Ascending aorta (tissue), 2 donors: ENCODE measurements at places on chromosomes 1 and 21. TPM values are rescaled to one million over a fixed set of nuclear protein-coding genes. Genes with fewer than 3 reads are reported as not detected.
A peak's percentile ranks its signal among the peaks of the same experiment; 100 is the strongest.

GRCh38 chr1:21956720-21957552 is 19.8 kb upstream of the HSPG2 start:
- no peaks in the 10 kb centered on the region for H3K27me3 ChIP-seq
- no peak overlapping the region for H3K4me3 ChIP-seq
- peak overlapping the region; percentile 69 for H3K27ac ChIP-seq
- peak; percentile 83 for DNase-seq

The SIPA1L2 gene
- 18.1 TPM for total RNA-seq

The CFHR2 gene
- total RNA-seq: not detected

DNA sequence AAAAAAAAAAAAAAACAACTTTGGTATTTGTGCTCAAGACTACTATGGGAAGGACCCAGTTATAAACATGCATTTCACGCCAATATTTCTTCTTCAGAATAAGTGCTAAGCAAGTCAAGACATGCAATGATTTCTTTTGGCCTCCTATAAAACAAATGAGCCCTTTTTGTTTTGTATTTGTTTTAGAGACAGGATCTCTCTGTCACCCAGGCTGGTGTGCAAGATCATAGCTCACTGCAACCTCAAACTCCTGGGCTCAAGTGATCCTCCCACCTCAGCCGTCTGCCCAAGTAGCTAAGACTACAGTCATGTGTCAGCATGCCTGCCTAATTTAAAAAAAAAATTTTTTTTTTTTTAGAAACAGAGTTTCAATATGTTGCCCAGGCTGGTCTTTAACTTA is 348.7 kb downstream of the PCP4 start:
- no peaks in the 10 kb centered on the region for H3K4me1 ChIP-seq
- no peak overlapping the region for H3K27ac ChIP-seq
- no peak overlapping the region for H3K4me3 ChIP-seq
- H3K27me3 ChIP-seq: no peaks in the 10 kb centered on the region

The IFT25 gene
- not detected for total RNA-seq

GRCh38 chr1:178543290-178543607 is 30.3 kb downstream of the TEX35 start:
- H3K4me3 ChIP-seq: peak overlapping the region; percentile 92
- H3K27ac ChIP-seq: no peak overlapping the region

The FMO3 gene
- 6.0 TPM for total RNA-seq

DNA sequence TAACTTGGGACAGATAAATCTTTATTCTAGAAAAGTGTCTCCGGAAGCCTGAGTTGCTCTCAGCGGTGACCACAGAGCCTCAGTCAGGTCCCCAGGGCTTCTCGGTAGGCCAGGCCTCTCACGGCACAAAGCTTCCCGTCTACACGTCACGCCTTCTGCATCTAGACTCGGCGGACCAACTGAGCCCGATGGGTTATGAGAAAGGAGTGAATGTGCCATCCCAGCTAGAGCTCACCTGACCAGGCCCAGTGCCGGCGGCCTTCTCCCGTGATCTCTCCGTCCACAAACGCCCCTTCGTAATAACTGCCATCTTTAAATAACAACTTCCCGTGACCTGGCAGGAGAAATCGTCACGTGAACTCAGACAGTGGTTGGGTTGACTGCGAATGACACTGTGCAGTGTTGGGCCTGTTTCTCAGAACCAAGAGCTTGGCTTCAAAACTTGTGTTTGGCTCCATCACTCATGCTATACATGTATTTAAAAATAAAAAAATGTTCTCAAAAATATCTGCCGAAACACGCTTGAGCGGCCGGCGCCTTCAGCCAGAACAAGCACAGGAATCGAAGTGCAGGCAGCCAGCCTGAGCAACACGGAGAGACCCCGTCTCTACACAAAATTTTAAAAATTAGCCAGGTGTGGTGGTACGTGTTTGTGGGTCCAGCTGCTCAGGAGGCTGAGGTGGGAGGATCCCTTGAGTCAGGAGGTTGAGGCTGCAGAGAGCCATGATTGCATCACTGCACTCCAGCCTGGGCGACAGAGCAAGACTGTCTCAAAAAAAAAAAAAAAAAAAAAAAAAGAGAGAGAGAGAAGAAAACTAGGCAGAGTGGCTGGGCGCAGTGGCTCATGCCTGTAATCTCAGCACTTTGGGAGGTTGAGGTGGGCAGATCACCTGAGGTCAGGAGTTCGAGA is 3.1 kb downstream of the MORN1 start:
- no peaks in the 10 kb centered on the region for H3K27me3 ChIP-seq
- H3K4me3 ChIP-seq: no peak overlapping the region
- no peaks in the 10 kb centered on the region for H3K36me3 ChIP-seq
- no peak for DNase-seq
- H3K4me1 ChIP-seq: peaks cover 17% of the 10 kb centered on the region

DNA sequence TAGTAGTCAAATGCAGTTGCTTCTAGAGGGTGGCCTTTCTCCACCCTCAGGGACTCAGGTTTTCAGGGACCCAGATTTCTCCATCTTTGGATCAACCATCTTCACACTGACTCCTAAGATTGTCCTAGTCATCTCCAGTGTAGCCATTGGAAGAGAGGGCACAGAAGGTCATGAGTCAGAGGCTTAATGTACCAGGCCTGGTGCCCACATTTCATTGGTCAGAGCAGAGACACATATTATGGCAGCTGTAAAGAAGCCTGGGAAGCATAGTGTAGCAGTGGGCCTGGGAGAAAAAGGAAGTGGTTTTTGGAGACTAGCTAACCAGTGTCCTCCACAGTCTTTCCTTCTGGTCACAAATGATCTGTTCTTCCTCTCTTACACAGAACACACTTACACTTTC is 122.5 kb downstream of the GIPC2 start:
- H3K27ac ChIP-seq: no peak overlapping the region
- H3K4me1 ChIP-seq: no peaks in the 10 kb centered on the region
- DNase-seq: no peak
- H3K4me3 ChIP-seq: no peak overlapping the region
- no peaks in the 10 kb centered on the region for H3K36me3 ChIP-seq

The C2CD2 gene
- 45.0 TPM for total RNA-seq

- H3K27ac ChIP-seq: no peak overlapping the region
- H3K27me3 ChIP-seq: no peaks in the 10 kb centered on the region
- no peak overlapping the region for H3K4me3 ChIP-seq
- H3K4me1 ChIP-seq: no peaks in the 10 kb centered on the region
Measured at GRCh38 chr21:18157406-18157805, 87.2 kb upstream of the CHODL start.

DNA sequence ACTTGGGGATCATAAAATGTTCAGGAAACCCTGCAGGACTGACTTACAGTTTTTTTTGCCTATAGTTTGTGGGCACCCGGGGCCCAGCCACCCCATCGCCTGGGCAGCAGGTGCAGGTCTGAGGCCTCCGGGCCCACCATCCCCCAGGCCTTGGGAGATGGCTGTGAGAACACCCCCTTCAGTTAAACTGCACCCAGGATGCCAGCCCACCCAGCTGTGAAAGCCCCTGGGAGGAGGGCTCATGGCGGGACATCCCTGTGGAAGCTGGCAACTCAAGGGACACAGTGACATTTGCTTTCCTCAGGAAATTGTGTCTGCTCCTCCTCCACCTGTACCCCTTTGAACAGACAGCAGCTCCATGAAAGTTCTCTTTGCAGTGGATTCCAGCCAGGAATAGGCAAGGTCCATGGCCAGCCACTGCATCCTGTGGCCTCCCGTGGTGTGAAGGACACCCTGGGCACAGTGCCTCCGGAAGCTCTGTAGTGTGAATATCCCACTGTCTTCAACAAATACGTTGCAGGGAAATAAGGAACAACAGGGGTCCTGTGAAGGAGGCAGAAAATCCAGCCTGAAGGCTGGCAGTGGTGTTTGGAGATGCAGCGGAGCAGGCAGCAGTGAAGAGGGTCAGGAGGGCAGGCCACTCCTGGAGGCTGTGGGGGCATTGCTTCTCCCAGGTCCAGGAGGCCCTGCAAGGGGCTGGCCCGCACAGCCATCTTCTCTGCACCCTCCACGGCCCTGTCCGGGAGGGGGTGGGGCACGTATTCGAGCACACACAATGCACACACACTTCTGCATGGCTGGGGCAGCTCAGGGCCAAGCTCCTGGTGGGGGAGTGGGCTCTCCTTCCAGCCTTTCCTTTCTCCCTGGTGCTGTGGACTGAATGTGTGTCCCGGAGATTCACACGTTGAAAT is 2.1 kb upstream of the OBSCN start:
- H3K4me3 ChIP-seq: no peak overlapping the region
- no peaks in the 10 kb centered on the region for H3K27me3 ChIP-seq
- H3K4me1 ChIP-seq: no peaks in the 10 kb centered on the region

The KRTAP20-3 gene
- total RNA-seq: not detected

The USH2A gene
- total RNA-seq: not detected

GRCh38 chr1:20212685-20213331 is 26.5 kb upstream of the PLA2G2C start:
- no peak for DNase-seq
- H3K27me3 ChIP-seq: no peaks in the 10 kb centered on the region
- no peaks in the 10 kb centered on the region for H3K4me1 ChIP-seq
- no peaks in the 10 kb centered on the region for H3K36me3 ChIP-seq
- H3K27ac ChIP-seq: no peak overlapping the region

DNA sequence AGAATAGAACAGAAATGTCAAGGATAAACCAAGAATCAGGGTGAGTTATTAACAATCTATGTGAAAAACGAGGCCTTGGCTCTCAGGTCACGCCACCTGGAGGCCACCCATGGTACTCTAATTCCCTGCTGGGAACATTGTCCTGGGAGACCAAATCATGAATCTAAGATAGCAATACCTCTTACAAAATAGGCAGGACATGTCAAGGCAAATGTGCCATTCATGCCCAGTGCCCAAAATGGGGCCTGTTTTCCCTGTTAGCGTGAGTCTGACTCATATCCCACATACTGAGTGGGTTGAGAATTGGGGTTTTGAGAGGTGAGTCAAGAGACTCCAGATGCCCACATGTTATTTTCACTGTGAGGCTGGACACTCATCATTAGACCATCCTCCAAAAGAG is 380.8 kb downstream of the HHIPL2 start:
- DNase-seq: no peak
- H3K4me1 ChIP-seq: no peaks in the 10 kb centered on the region
- H3K4me3 ChIP-seq: no peak overlapping the region
- no peaks in the 10 kb centered on the region for H3K27me3 ChIP-seq
- H3K36me3 ChIP-seq: no peaks in the 10 kb centered on the region
- H3K27ac ChIP-seq: no peak overlapping the region

The FAM76A gene
- 3.4 TPM for total RNA-seq

DNA sequence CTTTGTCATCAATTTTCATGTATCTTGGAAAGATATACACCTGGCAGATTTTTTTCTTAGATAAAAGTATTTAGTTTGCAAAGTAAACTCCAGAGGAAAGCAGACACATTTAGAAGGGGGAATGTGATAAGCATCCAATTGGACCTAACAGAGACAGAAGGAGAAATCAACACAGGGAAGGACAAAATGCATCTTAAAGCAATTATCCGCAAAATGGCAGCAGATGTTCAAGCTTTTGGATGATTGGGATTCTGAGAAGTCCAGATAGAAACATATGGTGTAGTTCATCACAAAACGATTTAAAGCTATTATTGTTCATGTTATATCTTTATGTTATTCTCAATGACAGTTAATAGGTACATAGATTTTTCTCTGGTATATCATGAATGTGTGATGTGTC is 1153.1 kb upstream of the B3GALT2 start:
- no peak for DNase-seq
- H3K27me3 ChIP-seq: no peaks in the 10 kb centered on the region
- no peaks in the 10 kb centered on the region for H3K4me1 ChIP-seq
- no peak overlapping the region for H3K27ac ChIP-seq

The ADORA1 gene
- total RNA-seq: 2.0 TPM

The ATP6V0B gene
- total RNA-seq: 115 TPM

GRCh38 chr1:38992412-38993111 is 1.5 kb downstream of the AKIRIN1 start:
- DNase-seq: no peak
- H3K27me3 ChIP-seq: no peaks in the 10 kb centered on the region
- H3K4me3 ChIP-seq: peak overlapping the region; percentile 82
- H3K4me1 ChIP-seq: peaks cover 7% of the 10 kb centered on the region
- no peaks in the 10 kb centered on the region for H3K36me3 ChIP-seq
- peak overlapping the region; percentile 89 for H3K27ac ChIP-seq

DNA sequence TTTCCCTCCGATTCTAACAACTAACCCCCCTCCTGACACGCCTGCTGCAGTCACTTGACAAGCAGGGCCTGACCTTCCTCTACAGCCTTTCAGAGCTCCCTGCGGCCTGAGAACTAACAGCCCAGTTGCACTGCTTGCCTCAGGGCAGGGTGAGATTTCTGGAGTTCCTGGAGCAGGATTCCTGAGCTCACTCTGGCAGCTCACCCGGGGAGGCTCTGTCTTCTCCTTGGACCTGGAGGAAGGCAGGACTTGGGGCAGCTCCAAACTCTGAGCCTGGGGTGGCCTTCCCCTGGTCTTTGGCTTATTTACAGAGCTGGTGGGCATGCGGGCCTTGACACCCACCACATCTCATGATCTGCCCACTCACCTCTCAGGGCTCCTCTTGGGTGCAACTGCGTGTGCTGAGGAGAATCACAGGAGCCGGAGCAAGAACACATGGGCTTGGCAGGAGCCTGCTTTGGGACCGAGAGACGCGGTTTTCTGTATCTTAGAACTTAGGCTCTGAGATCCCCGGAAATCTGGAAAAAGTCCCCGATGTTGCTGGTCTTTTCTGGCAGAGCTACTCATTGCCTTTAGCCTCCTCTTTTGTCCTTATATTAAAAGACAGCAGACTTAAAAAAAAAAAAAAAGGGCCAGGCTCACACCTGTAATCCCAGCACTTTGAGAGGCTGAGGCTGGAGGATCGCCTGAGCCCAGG is 13.1 kb upstream of the SLC25A34 start:
- no peak overlapping the region for H3K27ac ChIP-seq
- H3K4me3 ChIP-seq: no peak overlapping the region
- no peaks in the 10 kb centered on the region for H3K4me1 ChIP-seq

The GNAT2 gene
- total RNA-seq: not detected

GRCh38 chr21:44924606-44925377 is 4.1 kb upstream of the ITGB2 start:
- peak overlapping the region; percentile 20 for H3K27ac ChIP-seq
- DNase-seq: no peak
- no peak overlapping the region for H3K4me3 ChIP-seq

GRCh38 chr1:99516141-99516540 is 129.8 kb upstream of the PALMD start:
- H3K4me1 ChIP-seq: no peaks in the 10 kb centered on the region
- H3K4me3 ChIP-seq: no peak overlapping the region
- no peak overlapping the region for H3K27ac ChIP-seq
- no peaks in the 10 kb centered on the region for H3K36me3 ChIP-seq

- H3K4me1 ChIP-seq: no peaks in the 10 kb centered on the region
- DNase-seq: no peak
- H3K36me3 ChIP-seq: no peaks in the 10 kb centered on the region
- peak overlapping the region; percentile 58 for H3K4me3 ChIP-seq
Measured at GRCh38 chr21:29940361-29940760, 565 bp upstream of the GRIK1 start.

DNA sequence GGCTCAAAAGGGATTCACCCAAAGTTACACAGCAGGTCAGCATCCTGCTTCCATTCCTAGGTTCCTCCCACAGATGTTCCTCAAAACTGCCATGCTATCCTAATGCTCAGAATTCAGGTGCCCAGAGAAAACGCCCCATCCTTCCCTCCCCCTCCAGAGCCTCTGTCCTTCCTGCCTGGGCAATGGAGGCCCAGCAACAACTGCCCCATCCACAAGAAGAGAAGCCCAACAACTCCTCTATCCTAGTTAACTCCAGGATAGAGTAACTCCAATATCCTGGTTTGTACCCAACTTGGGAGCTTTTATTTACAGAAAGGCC is 16.9 kb downstream of the COL9A2 start:
- no peak overlapping the region for H3K4me3 ChIP-seq
- peak; percentile 15 for DNase-seq
- no peaks in the 10 kb centered on the region for H3K4me1 ChIP-seq
- no peaks in the 10 kb centered on the region for H3K27me3 ChIP-seq
- H3K36me3 ChIP-seq: peaks cover 7% of the 10 kb centered on the region

The GPA33 gene
- not detected for total RNA-seq

The MYOC gene
- 4.2 TPM for total RNA-seq

The PTGER3 gene
- total RNA-seq: 70.1 TPM
